Left colon (tissue), 2 donors: ENCODE measurements at places on chromosomes 12 and 14.

DNA sequence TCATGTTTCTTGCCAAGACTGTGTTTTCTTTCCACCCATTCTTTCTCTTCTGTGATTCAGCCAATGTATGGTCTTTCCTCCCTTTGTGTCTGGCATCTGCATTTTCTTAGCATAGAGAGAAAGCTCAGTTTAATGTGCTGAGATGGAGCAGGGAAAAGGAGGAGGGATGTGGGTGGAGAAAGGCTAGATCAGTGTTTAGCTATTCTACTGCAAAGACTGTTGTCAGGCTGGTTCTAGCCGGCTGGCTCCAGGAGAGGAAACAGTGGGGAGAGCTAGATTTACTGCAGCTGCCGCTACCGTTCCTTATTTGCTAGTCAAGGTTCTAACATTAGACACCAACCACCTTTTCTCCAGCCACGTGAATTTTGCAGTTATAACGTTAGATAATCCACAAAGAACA lies 5.2 kb upstream of the RIMKLB start:
- DNase-seq = peak; percentile 61

DNA sequence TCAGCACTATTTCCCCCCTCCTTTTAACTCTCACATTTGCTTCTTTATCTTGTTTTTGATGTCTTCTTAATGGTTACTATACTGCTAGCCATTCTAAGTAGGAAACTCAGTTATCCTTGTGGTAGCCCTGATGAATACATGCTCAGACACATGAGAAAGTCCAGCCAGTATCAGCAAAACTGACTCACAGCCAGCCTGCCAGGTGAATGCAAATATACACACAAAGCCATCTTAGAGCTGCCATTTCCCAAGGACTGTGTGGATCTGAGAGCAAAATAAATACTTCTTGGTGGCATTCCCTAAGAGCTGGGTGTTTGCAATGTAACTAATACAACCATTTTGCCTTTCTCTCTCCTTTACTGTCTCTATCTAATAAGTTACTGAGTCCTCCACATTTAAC lies 455.2 kb downstream of the CCER1 start:
- no peak for DNase-seq

- DNase-seq = no peak
These were observed 21.8 kb downstream of the WNK1 start for GRCh38 chr12:774051-774614.

DNA sequence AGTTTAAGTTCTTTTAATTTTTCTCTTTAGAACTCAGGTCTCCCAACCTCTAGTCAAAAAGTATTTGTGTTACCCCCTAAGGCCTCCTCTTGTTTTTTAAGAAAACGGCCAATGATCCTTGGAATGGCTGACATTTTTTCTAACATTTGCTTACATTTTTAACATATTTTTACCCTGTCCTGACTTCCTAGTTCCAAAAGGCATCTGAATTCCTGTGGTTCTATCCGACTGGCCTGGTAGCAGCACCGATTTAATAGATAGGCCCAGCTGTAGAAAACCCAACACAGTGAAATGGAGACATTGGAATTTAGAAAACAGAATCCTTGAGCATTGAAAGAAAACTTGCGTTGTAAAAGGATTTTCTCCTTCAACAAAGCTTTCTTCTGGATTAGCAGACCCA lies 134.7 kb upstream of the GSC start:
- no peak for DNase-seq

DNA sequence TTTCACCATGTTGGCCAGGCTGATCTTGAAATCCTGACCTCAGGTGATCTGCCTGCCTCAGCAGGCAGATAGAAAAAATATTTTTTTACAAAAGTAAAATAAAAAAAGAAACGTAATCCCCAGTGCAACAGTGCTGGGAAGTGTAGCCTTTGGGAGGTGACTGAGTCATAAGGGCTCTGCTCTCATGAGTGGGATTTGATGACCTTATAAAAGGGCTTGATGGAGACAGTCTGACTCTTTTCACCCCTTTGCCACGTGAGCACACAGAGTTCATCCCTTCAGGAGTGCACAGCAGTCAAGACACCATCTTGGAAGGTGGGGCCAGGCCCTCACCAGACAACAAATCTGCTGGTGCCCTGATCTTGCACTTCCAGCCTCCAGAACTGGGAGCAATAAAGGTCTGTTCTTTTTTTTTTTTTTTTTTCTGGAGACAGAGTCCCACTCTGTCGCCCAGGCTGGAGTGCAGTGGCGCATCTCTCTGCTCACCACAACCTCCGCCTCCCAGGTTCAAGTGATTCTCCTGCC lies 24.7 kb upstream of the DYNC1H1 start:
- no peak for DNase-seq

DNA sequence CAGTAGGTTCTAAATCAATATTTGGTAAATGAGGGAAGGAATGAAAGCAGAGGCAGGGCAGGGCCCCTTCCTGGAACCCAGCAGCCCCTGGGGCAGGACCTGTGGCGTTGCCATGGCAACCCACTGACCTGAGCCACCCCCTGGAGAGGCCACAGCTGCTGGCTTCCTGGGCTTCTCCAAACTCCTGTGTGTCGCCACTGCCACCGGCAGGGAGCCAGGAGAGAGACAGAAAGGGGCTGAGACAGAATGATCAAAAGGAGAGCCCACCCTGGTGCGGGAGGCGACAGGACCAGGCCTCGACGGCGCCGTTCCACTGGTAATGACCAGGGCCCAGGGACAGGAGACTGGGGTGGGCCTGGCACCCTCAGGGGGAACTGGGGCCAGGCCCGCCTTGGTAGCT lies 18.2 kb downstream of the RFX4 start:
- no peak for DNase-seq

- DNase-seq = no peak
These were observed 289.8 kb upstream of the PWP1 start for GRCh38 chr12:107395817-107396216.

DNA sequence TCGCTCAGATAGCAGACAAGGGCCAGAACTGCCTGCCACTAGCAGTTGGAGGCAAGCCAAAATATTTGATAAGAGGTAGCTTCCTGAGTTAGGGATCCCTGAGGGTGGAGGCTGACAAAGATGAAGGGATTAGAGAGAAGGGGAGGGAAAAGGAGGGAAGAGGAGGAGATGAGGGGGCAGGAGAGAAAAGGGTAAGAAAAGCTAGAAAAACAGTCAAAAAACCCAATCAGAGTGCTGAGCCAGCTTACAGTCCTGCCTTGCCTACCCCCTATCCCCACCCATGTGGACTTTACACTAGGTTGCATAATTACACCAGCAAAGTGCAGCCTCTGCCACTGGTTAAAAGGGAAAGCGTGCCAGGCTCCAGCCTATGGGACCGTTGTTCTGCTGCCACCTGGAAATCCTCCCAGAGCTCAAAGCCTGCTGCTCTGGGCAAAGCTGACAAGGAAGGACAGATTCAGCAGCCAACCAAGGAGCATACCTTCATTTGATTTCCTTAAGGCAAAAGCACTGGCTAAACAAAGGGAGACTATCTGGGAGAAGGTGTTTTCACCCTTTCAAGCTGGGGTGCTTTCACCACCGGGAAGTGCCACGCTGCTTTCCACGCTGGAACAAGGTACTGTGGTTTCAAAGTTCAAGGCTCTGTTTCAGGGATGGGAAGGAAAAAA lies 3.8 kb upstream of the NUMB start:
- DNase-seq = peak; percentile 79

DNA sequence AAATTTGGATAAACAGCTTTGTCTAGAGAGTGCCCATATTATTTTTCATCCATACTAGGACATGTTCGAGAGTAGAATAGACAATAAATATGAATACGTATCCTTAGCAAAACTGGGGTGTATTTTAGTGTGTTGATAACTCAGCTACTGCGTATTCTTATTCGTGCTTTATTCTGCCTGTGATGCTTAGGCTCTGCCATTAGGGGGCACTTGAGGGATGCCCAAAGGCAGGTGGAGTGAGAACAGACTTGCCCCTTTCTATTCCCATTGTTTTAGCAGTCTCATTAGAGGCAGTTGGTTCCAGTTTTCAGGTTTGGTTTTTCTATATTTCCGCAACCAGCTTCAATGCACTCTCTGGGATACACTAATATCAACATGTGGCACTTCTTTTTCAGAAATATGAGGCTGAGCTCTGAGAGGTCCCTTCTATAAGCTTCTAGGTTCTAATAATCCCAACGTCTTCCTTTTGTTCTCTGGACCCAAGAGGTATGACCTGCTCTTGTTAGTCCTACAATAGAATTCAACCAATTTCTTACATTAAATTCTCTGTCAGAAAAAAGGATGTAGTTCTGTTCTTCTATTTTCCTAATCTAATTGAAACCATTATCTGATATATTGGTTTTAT lies 985.7 kb upstream of the FBXO33 start:
- no peak for DNase-seq

DNA sequence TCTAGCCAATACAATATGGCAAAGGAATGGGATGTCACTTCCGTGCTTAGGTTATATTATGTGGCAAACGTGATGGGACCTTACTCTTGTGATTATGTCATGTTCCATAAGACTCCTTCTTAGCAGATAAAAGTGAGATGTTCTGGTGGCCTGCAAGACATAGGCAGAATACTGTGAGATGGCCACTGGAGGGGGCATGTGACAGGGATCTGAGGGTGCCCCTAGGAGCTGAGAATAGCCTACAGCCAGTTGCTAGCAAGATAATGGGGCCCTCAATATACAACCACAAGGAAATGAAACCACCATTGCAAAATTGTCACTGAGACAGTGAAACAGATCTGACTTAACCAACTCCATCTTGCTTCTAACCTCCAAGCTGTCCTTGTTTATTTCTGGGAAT lies 151.4 kb upstream of the SSTR1 start:
- no peak for DNase-seq

GRCh38 chr12:108046650-108047049 lies 82.4 kb upstream of the WSCD2 start:
- DNase-seq = no peak

DNA sequence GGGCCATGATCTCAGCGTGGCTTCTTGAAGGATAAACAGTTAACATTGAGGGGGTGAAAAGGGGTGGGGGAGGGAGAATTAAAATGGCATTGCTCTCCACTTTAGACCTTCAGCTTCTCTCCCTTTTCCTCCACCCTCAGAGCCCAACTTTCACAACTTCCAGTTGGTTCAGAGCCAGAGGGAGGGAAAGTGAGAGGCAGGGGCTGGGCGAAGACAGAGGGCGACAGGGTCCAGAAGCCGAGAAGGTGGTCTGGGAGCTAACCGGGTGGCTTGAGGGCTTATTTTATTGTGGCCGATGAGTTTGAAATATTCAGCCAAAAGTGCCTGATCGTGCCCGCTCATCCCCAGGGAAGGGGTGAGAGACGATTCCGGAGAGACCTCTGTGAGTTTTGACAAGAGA lies 4.1 kb downstream of the BMP4 start:
- no peak for DNase-seq

DNA sequence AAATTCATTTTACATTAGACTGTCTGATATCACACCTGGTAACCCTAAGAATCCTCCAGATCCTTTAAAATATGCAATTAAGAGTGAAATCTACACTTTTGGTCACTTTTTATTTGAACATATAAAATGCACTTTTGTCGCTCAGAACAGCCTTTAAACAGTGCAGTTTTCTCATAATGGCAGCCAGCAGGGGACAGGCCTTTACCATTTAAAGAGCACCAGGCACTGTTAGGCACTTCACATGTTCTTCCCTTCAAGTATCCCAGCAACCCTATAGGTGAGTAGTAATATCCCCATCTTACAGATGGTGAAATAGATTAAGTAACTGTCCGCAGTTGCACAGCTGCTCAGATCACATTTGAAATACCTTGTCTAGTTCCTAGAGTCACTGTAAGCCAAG lies 11.3 kb upstream of the SAMD4A start:
- no peak for DNase-seq

GRCh38 chr12:8675591-8676036 lies 13.0 kb upstream of the MFAP5 start:
- DNase-seq = no peak

DNA sequence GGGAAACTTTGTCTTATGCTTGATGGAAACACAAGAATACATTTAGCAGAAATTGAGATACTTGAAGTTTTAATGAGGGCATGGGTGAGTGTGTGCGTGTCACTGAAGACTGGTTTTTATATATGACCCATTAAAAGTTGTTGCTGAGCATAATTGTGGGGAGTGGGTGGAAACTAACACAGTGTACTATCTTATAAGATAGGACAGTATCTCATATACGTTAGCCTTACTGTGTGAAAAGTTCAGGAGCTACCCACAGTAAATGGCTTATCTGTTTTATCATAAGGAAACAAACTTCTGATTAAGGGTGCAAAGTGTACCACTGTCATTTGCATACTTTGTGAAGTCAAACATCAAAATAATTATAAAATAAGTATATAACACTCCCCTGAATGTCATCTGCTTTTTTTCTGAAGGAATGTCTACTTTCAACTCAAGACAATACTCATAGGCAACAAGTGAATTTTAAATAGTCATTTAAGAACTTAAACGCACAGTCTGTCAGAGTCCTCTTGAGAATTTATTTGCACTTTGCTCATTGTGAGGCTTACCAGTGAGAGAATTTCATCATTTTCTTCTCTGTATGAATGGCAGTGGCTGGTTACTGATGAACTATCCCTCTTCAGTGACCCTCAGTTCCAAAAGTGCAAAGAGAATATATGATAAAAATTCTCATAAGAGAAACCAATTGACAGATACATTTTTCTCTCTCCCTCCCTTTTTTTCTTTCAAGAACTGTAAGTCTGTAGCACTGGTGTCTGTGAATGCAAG lies 4.2 kb downstream of the PDE3A start:
- no peak for DNase-seq
